ENCODE measurements at places on chromosomes 3 and 15.

- no peak for DNase-seq
These were observed 201.8 kb downstream of the CNTN6 start for GRCh38 chr3:1294586-1294985.

DNA sequence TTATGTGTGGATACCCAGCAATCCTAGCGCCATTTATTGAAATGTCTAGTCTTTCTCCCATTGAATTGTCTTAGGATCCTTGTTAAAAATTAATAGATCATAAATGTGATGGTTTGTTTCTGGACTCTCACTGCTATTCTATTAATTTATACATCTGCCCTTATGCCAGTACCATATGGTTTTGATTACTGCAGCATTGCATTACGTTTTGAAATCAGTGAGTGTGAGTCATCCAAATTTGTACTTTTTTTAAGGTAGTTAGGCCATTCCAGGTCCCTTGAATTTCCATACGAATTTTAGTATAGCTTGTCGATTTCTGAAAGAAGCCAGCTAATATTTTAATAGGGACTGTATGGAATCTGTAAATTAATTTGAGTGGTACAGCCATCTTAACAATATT lies 648.6 kb upstream of the ZNF385D start:
- DNase-seq: no peak

GRCh38 chr3:125357032-125357658 lies 18.0 kb downstream of the ZNF148 start:
- peak; percentile 74 for DNase-seq

DNA sequence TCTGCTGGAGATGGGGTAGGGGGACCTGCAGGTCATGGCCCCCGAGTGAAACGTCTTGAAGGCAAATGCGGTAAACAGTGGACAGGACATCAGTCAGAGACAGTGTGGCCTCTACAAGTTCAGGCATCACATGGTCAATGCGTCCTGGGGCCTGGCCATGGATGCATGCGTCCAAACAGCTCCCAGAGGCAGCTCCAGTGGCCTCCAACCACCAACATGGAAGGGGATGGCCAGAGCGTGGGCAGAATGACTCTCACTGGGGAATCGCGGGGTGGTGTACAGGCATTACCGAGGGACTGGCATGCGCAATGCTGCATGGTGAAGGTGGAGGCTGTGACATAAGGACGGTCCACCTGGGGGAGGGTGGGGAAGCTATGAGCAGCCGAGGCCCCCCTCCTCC lies 35.6 kb upstream of the IQSEC1 start:
- no peak for DNase-seq

- DNase-seq: peak; percentile 34
These were observed 36.1 kb downstream of the BNC1 start for GRCh38 chr15:83248151-83249029.

GRCh38 chr3:37953707-37954394 lies 36.7 kb upstream of the VILL start:
- DNase-seq: no peak

DNA sequence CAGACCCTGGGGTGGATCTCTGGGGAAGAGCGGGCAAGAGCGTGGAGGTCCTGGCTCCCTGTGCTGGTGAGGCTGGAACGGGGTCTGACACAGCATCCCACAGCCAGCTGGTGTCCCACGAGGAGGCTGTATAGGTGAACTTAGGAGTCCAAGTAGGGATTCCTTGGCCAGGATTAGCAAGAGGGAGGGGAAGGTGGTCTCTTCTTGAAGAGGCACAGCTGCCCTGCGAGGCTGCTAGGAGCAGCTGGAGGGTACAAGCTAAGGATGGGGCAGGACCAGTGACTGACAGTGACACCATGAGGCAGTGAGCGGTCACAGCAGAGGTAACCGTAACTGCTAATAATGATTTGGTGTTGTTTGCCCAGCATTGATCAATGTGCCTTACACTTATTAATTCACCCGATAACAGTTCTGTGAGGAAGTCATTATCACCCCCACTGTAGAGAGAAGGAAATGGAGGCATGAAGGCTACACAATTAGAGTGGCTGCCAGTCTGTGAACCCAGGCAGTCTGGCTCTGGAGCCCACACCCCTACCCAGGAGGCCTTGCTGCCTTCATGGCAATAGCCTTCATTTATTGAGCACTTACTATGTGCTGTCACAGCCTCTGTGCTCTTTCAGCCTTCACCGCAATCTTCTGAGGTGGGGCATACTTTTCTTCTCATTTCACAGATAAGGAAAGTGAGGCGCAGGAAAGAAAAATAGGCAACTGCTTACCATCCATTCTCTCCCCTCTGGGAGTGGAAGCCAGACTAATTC lies 59.4 kb downstream of the TMEM44 start:
- DNase-seq: peak; percentile 60

- no peak for DNase-seq
These were observed 64.3 kb downstream of the PLAAT1 start for GRCh38 chr3:193305356-193305755.

GRCh38 chr3:62237286-62237948 lies 135.9 kb downstream of the FEZF2 start:
- DNase-seq: no peak

DNA sequence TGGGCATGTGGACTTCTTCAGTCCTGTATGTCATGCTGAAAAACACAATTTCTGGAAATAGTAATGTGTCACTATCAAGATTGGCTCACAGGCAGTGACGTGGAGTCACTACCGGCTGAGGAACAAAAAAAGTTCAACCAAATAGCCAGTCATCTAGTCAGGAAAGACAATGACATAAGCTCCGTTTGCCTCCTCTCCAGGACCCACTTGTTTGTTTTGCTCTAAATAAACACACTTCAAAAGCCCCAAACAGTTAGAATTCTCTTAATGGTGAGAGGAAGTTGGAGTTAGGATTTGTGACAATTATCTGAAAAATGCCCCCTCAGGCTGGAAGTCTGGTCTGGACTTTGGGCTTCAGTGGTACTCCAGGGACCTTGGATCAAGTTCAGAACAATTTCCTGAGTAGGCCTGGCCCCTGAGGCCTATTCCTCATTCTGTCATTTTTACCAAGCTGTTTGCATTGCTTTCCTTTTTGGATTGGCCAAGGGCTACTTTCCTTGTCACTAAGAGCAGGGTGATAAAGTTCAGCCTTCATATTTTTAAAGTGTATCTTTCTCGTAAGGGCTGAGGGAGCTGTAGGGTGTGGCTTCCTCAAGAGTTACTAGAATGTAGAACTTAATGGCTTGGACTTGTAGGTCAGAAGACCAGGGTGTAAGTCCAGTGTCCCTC lies 98.9 kb downstream of the EOMES start:
- DNase-seq: no peak

DNA sequence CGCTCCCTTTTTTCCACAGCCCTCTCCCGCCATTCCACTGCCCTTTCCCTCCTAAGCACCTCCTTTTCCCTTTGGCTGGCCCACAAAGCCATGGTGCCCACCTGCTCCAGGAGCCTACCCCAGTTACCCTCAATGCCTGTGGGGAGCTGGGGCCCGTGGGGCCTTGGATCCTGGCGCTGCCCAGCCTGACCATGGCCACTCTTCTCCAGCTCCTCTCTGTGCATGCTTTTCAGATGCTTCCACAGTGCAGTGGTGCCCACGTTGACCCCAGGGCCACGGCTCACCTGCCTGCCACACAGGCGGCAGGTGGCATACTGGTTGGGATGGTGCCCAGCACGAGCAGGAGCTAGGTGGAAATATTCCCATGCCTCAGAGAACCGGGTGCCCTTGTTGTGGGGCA lies 1.5 kb downstream of the ZBED2 start:
- DNase-seq: no peak

DNA sequence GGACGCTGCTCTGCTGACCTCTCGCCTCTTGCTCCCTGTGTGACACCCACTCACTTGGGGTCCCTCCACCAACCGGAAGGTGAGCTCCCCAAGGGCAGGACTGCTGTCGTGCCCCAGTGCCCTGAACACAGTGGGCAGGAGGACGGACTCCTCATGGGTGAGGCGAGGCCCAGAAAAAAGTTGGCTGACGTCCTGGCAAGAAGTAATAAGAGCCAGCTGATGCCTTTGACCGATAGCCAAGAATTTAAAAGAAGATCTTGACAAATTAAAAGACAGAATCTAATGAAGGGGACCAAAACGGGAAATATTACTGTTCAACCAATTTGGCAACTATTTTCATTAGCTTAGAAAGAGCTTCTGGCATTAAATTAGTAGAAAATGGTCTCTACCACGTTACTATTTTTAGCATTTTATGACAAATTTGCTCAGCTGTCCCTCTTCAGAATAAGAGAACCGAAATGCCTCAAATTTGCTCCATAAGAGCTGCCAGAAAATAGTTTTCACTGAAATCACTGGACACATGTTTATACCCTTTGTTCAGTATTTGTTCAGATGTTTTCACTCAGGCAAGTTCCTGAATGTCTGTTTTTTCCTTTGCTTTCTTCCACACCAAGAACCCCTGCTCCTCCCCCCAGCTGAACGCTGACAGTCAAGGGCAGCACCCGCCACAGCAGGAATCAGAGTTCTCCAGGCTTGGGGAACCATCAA lies 60.5 kb downstream of the XXYLT1 start:
- no peak for DNase-seq

GRCh38 chr3:112381673-112382542 lies 49.0 kb downstream of the CD200 start:
- no peak for DNase-seq

DNA sequence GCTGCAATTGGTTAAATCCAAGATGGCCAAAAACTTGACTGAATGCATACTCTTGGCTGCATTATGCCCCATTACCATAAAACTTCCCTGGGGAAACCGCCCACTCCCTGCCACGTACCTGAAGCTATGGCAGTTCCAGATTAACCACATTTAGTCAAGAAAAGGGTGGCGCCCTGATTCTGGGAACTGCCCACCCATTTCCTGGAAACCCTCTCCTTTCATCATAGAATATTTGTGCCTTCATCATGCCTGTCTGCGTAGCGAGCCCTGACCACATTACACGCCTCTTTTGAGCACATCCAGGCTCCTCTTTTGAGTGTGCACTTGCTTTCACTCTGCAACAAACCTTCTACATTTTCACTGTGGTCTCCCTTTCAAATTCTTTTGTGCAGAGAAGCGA lies 5.2 kb downstream of the LINS1 start:
- DNase-seq: peak; percentile 99

DNA sequence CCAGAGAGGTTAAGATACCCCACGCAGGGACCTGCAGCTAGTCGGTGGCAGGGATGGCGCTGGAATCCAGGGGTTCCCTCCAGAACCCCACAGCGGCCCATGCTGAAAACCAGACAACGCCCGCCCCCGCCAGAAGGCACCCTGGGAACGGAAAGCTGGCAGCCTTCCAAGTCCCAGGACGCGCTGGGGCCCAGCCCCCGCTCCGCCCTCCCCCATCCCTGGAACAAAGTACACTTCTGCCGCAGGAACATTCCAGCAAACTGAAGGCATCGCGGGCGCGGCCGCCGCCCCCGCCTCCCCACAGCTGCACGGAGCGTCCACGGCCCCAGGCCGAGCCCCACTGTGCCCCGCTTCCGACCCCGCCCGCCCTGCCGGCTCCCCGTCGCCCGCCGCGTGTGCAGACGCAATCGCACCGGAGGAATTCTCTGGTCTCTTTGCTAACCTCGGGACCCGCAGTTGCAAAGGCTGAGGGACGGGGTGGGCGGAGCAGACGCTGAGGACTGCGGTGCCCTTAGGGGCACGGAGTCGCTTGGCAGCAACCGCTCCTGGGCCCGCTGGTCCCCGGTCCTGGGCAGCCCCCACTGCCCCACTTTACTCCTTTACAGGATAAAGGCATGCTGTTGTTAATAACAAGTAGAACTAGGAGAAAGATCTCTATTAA lies 44.8 kb upstream of the RNU6-1 start:
- peak; percentile 60 for DNase-seq

DNA sequence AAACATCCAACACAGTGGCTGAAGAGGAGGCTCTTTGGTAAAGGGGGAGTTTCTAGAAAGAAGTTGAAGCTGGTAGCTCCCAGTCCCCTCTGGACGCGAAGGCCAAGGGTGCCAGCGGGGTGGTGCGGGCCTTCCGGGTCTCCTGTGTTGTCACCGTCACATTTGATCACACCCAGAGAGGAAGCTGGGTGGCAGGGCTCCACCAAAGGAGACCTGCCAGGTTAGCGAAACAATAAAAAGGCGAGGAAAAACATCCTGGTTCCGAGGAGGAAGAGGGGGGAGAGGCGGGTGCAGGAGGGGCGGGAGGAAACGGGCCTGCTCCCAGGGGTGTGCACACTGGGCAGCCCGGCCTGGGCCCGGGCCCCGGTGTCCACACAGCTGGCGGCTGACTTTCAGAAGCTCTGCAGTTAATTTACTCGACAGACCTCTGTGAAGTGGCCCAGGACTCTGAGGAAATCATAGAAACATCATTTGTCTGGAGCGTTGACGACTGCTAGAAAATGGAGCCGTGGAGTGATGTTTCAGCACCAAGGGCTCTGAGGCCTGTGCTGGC lies 12.1 kb downstream of the HEG1 start:
- DNase-seq: no peak

DNA sequence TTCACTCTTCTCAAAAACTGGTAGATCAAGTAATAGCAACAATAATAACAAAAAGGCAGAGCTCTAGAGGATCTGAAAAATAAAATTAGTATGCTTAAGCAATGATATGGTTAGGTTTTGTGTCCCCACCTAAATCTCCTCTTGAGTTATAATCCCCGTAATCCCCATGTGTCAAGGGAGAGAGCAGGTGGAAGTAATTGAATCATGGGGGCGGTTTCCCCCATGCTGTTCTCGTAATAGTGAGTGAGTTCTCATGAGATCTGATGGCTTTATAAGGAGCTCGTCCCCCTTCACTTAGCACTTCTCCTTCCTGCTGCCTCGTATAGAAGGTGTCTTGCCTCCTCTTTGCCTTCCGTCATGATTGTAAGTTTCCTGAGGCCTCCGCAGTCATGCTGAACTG lies 60.2 kb upstream of the ABHD2 start:
- DNase-seq: no peak

DNA sequence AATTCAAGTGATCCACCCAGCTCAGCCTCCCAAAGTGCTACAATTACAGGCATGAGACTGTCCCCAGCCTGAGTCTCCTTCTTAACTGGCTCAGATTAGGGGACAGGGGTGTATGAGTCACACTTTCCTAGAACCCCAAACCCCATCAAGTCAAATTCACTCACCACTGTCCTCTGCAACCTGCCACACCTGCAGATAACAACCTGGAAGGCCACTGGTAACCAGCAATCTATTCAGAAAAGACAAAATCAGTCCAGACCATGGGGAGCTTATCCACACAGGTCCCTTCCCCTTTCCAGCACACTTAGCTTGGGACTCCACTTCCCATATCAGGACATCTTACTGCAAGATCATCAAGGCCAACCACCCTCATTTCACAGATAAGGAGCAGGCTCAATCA lies 6.4 kb downstream of the WDR73 start:
- DNase-seq: no peak

DNA sequence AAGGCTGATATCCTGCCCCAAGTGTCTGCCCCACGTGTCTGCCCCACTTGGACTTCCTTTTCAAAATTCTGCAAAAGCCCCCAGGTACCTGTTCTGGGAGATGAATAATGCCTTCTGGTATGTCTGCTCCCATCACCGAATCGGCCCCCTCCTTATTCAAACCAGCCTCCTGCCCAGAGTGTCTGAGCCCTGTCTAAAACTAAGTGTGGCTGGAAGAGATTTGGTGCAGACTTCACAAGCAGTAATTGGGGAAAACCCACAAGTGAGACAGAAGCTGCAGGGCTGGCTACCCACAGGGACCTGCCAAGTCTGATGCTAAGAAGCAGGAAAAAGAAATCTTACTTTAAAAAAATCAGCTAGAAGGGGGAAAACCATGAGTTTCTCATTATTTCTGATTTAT lies 85.1 kb downstream of the DUT start:
- DNase-seq: no peak
